Colonic mucosa (tissue), 4 donors: ENCODE measurements at places on chromosomes 1 and 21. TPM values are rescaled to one million over a fixed set of nuclear protein-coding genes. Genes with fewer than 3 reads are reported as not detected.

DNA sequence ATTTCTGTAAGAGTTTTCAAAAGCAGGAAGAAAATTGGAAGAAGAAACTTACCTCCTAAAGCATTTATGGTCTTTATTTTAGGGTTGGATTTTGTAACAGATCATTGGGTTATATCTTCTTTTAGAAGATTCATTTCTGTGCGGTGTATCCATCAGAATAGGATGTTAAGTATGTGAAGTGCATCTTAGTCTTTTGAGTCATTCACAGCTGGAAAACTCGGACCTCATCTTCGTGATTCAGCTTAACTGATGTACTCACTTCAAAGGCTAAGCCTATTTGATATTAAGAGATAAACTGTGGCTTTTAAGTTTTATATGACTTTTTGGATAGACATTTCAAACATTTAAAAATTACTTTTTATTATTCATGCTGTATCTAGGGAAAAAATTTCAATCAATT is 56.3 kb downstream of the GIPC2 start:
- no peak for DNase-seq

The MYBPH gene
- total RNA-seq, result not detected

The C1orf141 gene
- total RNA-seq, result not detected

The LYSMD1 gene
- 7.2 TPM for total RNA-seq

The GBP3 gene
- total RNA-seq, result 38.7 TPM
